ENCODE measurements at places on chromosomes 16 and 17. TPM values are rescaled to one million over a fixed set of nuclear protein-coding genes. Genes with fewer than 3 reads are reported as not detected.

DNA sequence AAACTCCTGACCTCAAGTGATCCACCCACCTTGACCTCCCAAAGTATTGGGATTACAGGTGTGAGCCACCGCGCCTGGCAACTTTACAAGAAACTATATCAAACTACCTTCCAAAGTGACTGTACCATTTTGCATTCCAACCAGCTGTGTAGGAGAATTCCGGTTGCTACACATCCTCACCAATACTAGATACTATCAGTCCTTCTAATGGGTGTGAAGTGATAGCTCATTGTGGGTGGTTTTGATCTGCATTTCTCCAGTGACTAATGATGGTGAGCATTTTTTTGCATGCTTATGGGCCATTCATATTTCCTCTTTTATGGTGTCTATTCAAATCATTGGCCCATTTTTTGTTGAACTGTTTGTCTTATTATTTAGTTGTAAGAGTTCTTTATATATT lies 37.7 kb downstream of the SCNN1B start:
- H3K4me3 ChIP-seq, result no peak overlapping the region
- no peaks in the 10 kb centered on the region for H3K27me3 ChIP-seq
- no peak for DNase-seq
- no peaks in the 10 kb centered on the region for H3K36me3 ChIP-seq
- H3K4me1 ChIP-seq, result no peaks in the 10 kb centered on the region
- no peak overlapping the region for H3K27ac ChIP-seq

DNA sequence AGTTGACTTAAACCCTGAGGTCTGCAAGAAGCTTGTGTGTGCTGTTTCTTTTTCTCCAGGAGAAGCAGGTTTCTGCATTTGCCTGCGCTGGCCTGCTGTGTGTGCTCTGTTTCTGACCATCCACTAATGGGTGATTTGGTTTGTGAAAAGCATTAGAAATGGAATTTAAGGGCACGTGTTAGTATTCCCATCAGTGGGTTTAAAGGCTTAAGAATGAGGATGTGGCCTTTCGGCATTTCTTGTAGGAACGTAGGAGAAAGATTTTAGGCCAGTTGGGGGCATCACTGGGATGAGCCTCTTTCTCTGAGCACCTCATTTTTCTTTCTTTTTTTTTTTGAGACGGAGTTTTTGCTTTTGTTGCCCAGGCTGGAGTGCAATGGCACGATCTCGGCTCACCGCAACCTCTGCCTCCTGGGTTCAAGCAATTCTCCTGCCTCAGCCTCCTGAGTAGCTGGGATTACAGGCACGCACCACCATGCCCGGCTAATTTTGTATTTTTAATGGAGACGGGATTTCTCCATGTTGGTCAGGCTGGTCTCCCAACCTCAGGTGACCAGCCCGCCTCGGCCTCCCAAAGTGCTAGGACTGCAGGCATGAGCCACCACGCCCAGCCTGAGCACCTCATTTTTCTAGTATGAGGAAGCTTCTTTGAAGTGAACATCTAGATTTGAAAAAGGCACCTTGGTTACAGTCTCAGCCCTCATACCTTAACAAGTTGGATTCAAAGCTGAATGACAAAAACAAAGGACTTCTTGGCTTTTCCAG lies 110.3 kb downstream of the BANP start:
- peaks cover 5% of the 10 kb centered on the region for H3K36me3 ChIP-seq
- no peak for DNase-seq
- no peaks in the 10 kb centered on the region for H3K4me1 ChIP-seq
- no peaks in the 10 kb centered on the region for H3K27me3 ChIP-seq
- no peak overlapping the region for H3K27ac ChIP-seq
- H3K4me3 ChIP-seq, result no peak overlapping the region

- H3K27me3 ChIP-seq, result no peaks in the 10 kb centered on the region
- H3K36me3 ChIP-seq, result no peaks in the 10 kb centered on the region
- no peak for DNase-seq
- H3K4me3 ChIP-seq, result no peak overlapping the region
- H3K4me1 ChIP-seq, result no peaks in the 10 kb centered on the region
Observed at GRCh38 chr17:65220732-65221131, 83.6 kb downstream of the RGS9 start.

CCL2 gene
- total RNA-seq, result 3.7 TPM
